T-helper 2 cell (primary cell): ENCODE measurements at places on chromosomes 3 and 15.
A peak's percentile ranks its signal among the peaks of the same experiment; 100 is the strongest.

GRCh38 chr15:71932689-71933088 is 122.3 kb downstream of the NR2E3 start:
- no peak for DNase-seq

DNA sequence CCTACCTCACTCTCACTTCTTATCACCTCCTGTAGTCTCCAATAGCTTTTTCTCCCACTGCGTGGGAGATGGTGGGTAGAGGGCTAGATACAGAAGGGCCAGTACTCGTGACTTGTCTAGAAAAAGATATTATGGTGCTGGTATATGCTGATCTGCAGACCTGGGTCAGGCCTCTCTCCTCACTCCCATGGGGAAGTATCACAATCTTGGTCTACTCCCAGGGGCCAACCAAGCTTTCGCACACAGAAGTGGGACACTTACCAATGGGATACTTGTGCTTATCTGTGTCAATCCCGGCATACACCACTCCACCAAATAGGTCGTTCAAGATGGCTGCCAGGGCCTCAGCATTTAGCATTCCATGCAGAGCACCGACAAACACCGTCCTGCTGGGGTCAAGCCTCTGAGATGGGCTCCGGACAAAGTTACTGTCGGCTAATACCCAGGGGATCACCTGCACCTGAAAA is 9.0 kb upstream of the RPS17 start:
- no peak for DNase-seq

DNA sequence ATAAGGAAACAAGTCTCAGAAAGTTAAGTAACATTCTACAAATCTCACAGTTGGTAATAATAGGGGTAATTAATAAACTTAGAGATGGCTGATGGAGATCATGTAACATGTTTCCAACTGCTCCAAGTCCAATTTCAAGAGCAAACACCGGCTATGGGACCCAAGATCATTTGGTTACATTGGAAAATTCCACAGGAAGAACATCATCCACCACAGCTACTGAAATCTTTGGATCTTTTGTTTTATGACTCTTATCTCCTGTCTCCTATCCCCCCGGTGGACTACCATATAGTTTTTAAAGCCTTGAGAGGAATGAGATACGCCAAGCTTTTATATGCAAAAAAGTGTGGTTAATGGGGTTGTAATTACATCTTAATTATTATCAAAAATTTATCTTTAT is 216.1 kb downstream of the WNT5A start:
- no peak for DNase-seq

DNA sequence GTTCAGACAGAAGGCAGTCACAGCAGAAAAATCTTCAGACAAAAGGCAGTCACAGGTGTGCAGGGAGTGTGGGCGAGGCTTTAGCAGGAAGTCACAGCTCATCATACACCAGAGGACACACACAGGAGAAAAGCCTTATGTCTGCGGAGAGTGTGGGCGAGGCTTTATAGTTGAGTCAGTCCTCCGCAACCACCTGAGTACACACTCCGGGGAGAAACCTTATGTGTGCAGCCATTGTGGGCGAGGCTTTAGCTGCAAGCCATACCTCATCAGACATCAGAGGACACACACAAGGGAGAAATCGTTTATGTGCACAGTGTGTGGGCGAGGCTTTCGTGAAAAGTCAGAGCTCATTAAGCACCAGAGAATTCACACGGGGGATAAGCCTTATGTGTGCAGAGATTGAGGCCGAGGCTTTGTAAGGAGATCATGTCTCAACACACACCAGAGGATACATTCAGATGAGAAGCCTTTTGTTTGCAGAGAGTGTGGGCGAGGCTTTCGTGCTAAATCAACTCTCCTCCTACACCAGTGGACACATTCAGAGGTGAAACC is 27.6 kb downstream of the ZNF589 start:
- peak; percentile 78 for DNase-seq

DNA sequence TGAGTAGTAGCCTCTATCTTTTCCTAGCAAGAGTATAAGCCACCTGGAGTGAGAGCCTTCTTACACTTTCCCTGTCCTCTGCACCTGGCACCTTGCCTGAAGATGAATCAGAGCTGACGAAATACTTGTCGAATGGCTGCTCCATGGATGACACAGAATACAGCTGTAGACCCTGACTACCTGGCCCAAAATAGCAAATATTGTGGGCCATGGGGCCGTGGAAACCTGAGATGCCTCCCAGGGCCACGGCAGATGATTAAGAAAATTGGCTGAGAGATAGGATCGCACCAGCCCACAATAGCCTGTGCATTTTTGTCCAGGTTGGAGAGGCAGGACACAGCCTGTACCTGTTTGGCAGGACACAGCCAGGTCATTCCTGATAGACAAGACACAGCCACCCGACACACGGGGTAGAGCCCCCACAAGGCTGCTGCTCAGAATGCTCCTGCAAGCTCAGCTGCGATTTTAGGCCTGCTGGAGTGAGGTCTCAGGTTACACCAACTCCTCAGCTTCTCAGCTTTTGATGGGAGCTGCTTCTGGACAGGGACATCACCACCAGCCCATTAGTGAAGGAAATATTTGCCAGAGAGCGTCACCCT is 22.9 kb upstream of the TPM1 start:
- no peak for DNase-seq

DNA sequence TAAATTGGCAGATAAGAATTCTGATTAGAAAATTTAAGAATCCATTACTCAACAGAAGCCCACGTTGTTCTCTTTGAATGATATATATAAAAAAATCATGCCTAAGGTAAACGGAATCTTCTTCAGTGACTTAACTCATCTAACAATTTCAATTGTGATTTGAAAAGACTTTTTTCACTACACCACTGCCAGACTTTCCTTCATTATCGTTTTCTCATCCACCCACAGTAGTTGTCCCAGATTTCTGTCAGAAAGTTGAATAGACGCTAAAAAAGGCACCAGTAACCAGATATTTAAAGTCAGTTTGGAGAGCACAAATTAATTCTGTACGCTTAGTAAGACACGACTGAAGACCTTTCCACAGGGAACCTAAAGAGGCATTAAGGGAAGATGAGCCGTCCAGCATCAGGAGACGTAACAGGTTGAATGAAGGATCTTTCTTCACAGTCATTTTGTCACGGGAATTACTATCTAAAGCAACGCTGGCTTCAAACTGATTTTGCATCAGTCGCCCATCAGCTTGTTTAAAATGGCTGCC is 1.3 kb downstream of the HIGD1A start:
- DNase-seq, result no peak

DNA sequence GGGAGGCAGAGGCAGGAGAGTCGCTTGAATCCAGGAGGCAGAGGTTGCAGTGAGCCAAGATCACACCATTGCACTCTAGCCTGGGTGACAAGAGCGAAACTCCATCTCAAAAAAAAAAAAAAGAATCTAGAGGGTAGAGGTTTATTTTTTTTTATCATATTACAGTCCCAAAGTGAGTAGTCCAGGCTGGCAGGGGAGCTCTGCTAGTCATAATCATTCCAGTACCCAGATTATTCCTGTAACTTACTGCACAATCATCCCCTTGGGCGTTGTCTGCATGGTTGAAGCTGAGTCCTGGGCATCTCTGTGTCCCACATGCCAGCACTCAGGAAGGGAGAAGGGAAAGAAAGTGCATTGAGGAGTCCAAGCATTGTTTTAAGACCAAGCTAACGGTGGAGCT is 8.5 kb downstream of the CRELD1 start:
- DNase-seq, result no peak

DNA sequence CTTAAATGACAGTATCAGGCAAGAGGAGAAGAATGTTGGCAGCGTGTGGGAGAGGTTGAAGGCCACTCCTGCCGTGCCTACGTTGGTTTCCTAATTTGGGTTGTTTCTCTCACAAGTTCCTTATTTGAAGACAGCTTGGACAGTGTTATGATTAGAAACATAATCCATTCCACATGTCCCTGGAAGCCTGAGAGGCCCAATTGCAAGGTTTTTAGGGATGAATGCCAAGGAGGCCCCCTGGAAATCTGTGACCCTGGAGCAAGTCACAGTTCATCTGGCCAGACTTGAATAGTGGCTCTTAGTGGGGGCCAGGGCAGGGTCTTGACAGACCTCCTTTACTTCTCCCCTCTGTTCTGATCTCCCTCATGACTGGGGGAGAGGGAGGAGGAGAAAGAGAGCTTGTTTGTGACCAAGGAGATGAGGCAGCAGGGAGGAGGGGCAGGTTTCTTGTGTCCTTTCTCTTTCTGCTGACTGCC is 584.4 kb upstream of the TBL1XR1 start:
- DNase-seq, result no peak

DNA sequence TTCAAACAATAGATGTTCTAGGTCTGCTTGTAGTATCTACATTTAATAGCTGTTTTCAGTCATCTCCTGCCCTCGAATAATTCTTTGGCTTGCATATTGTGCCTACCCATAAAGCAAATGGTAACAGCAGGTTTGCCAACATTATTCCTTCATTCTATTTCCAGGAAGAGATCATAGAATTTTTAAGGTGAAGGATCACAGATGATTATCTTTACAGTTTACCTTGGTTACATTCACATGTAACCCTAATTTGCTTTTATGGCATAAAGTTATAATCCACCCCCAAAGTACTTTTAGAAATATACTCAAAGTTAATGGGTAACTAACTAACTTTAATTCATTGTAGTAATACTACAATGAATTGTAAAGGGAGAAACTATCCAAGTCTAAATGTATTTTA is 315.5 kb downstream of the NSUN3 start:
- DNase-seq, result no peak

- DNase-seq, result peak; percentile 57
These were observed 28.5 kb upstream of the KCTD6 start for GRCh38 chr3:58463181-58463941.

- DNase-seq, result no peak
These were observed 145.0 kb upstream of the TMCO5A start for GRCh38 chr15:37789397-37789786.

GRCh38 chr3:185253645-185254410 is at the start of gene EHHADH:
Gene EHHADH, minus strand, starts transcription at chr3:185254049. Its CDS starts 27 bp downstream, at chr3:185254022.
- peak; percentile 17 for DNase-seq

DNA sequence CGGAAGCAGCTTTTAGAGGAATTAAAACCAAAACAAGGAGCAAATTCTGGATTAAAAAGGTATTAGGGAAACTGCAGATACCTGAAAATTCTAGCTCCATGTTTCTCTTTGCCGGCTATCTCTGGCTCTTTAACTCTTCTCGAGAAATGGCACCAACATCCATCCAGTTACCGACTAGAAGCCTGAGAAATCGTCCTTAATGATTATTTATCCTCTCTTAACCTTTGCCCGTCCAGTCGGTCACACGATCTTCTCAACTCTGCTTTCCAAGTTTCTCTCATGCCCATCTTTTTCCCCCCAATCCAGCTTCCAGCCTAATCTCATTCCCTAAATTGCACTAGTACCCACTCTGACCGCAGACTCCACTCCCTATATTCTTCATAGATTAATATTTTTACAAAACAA is 596 bp upstream of the SGO1 start:
- no peak for DNase-seq

- no peak for DNase-seq
These were observed 240.2 kb downstream of the SCAPER start for GRCh38 chr15:76664895-76665294.

- no peak for DNase-seq
These were observed 21.0 kb upstream of the POLR2M start for GRCh38 chr15:57685306-57686095.
